ENCODE measurements at places on chromosomes 7 and 10.

DNA sequence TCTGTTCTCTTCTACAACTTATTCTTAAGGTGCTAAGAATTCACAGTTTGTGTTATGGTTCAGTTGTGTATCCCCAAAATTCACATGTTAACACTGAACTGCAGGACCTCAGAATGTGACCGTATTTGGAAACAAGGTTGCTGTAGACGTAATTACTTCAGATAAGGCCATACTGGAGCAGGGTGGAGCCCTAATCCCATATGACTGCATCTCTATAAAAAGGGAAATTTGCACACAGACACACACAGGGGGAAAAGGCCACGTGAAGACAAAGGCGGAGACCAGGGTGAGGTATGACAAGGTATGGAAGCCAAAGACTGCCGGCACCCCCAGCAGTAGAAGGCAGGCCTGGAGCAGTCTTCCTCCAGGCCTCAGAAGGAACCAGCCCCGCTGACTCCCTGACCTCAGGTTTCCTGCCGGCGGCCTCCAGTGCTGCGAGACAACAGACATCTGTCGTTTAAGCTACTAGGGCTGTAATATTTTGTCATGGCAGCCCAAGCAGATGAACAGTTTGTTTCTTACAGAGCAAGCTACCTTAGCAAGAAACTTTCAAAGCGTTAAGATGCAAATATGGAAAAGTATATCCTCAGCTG lies 98.7 kb downstream of the PROSER2 start:
- no peak for DNase-seq

- no peak for DNase-seq
Measured at GRCh38 chr7:106465704-106466468, 181.1 kb upstream of the NAMPT start.

DNA sequence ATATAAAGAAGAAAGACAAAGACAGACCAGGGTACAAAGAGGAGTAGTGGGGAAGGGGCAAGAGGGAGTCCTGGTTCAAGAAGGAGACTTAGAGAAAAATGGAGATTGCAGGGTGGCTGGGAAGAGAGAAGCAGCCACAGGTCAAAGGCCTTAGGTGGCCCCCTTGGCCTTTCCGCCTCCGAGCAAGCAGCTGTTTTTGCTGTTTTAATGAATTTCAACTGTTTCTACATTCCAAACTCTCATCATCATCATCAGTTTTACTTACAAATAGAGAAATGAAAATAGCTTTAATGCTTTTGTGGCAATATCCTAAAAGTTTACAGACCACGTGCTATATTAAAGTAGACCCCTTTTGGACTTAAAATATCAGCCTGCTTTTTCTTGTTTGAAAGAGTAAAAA lies 399.7 kb downstream of the EXOC4 start:
- DNase-seq, result no peak

- DNase-seq, result no peak
Measured at GRCh38 chr10:43186150-43186549, 47.9 kb downstream of the CSGALNACT2 start.

GRCh38 chr7:46658281-46658680 lies 737.2 kb upstream of the IGFBP3 start:
- no peak for DNase-seq

DNA sequence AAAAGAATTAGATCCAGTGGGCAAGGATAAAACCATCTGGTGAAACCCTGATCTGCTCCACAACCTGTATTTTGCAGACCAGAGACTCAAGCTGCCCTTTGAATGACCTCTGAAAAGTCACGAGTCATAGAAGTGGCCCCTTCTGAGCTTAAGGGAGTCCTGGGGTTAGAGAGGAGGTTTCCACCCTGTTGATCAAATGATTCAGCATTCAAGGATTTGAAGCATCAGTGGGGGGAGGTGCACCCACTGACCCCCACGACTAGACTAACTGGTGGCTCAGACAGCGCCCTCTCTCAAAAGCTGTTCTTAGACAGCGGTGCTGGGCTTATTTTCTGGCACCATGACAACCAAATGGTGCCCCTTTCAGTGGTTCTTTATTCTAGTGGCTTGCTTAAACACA lies 44.3 kb downstream of the PLCE1 start:
- no peak for DNase-seq

- no peak for DNase-seq
Measured at GRCh38 chr10:132550366-132551092, 12.9 kb downstream of the INPP5A start.

DNA sequence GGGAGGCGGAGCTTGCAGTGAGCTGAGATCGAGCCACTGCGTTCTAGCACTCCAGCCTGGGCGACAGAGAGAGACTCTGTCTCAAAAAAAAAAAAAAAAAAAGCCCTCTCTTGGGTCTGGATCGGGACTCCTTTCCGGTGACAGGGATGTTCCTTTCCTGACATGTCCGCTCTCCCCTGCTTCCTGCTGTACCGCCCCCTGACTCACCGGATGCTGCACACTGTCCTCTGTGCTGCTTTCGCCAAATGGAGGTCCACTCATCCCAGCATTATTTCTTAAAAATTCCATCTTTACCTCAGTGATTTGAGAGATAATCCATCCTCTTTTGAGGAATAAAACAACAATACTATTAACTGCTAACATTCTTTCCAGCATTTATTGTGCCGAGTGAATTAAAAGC lies 113.8 kb upstream of the EEPD1 start:
- DNase-seq, result no peak

DNA sequence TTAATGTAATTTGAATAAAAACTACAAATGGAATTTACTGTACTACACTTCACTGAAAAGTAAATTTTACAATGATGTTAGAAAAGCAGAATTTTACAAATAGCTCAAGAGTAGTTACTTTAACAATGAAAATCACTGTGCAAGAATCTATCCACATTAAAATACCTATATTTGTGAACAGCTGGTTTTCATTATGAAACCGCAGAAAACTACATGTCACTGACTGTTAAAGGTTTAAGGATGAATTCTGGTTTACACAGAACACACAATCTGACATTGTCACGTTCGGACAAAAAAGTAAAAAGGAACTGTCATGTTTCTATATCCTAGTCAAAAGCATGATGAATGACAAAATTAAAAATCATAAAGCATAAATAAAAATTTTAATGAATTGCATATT lies 415.3 kb upstream of the PRKCQ start:
- no peak for DNase-seq

GRCh38 chr7:12127455-12127854 lies 83.6 kb upstream of the TMEM106B start:
- no peak for DNase-seq

- DNase-seq, result no peak
Measured at GRCh38 chr10:14385596-14386593, 55.2 kb upstream of the FRMD4A start.

DNA sequence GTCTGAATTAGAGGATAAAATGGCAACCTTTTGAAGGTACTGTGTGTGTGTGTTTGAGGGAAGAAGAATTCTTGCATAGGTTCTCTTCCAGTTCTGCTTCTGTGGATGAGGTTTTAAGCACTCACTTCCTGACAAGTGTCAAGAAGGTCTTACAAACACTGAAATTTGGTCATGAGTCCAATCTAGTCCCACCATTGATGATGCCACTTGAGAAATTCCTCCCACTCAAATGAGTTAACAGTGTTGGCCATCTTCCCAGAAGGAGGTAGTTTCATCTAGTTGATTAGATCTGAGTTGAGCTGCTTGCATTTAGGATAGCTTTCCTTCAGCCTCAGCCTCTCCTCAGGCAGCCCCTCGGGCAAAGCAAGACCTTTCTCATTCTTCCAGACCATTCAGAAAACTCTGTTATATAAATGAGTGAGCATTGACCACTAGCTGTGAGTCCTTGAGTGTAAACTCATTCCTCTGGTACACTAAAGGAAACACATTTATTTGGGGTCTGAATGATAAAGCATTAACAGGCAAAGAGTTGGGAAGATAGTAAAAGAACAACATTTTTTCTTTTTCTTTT lies 189.5 kb downstream of the TRIL start:
- DNase-seq, result no peak

DNA sequence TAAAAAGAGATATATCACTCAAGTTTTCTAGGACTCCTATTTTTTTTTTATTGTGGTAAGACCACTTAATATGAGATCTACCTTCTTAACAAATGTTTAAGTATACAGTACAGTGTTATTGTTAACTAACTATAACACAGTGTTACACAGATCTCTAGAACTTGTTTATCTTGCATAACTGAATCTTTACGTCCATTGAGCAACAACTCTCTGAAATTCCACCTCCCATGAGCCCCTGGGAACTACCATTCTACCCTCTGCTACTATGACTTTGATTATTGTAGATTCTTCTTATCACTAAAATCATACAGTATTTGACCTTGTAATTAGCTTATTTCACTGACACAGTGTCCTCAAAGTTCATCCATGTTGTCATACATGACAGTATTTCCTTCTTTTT lies 22.5 kb upstream of the REEP3 start:
- no peak for DNase-seq

GRCh38 chr7:156751319-156751718 lies 110.7 kb downstream of the RNF32 start:
- DNase-seq, result no peak

DNA sequence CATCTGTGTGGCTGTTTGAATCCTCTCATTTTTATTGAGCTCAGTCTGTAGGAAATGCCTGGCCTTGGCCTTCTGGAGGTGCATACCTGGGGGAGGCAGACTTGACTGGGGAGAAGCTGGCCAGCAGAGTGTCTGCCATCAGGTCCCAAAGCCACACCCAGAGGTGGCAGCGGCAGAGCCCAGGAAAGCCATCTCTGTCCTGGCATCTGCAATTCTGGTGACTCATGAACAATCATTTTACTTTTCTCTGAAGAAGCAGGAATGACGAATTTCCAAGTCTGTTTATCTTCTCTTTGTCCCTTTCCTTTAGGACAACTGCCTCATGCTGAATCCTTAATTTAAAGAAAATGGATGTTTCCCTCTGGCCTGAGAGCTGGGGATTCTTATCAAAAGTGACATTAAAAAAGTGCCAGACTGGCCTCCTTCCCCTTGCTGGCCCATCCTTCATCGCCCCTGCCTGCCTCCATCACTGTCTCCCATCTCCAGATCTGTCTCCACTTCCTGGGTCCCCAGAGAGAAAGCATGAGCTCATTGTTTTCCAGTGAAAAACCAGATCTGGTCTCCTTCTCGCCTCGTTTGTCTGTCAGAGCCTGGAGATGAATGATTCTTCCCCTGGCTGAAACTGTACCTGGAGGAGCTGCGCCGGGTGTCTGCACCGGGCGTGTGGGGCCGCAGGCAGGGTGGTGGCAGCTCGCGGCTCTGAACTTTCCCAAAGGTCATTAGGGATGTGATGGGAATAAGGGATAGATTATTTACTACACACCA lies 124.5 kb downstream of the TMEM178B start:
- no peak for DNase-seq

DNA sequence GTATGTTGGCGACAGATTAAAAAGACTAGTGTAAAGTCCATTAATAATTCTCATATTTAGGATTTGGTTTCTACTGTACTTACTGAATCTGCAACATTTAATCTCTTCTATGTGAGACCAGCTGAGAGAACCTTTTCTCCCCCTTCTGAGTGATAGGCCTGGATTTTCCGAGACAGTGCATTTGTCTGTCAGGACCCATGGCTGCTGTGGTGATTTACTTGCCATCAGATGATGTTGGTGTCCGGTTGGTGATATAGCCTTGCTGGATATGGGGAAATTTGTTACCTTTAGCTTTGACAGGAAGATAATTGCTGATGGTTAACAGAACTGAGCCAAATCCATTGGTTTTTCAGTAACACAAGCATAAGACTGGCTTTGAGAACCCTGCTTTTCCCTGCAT lies 517.2 kb downstream of the LRMDA start:
- DNase-seq, result no peak

GRCh38 chr7:131681961-131682360 lies 125.5 kb upstream of the PODXL start:
- DNase-seq, result no peak

- DNase-seq, result no peak
Measured at GRCh38 chr10:110730345-110731050, 86.4 kb downstream of the RBM20 start.

DNA sequence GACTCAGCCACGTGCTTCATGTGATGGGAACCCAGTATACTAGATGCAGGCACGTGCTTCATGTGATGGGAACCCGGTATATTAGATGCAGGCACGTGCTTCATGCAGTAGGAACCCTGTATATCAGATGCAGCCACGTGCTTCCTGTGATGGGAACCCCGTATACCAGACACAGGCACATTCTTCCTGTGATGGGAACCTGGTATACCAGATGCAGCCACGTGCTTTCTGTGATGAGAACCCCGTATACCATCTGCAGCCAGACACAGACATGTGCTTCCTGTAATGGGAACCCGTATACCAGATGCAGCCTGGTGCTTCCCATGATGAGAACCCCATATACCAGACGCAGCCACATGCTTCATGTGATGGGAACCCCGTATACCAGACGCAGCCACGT lies 44.0 kb downstream of the MGMT start:
- no peak for DNase-seq

DNA sequence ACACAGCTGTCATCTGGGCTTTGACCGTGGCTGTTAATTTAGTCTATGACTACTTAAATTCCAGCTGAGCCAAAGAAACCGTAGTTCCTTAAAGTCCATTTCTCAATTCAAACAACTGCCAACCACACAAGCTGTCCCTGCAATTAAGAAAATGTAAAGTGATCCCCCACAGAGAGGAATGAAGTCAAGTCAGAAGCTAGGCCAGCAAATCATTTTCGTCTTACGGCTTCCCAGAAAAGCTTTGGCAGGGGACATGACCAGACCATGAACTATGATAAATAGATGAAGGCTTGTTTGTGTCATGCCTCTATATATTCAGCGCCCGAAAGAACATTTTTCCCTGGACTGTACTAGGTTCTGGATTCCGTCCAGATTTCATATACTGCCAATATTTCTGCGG lies 54.6 kb downstream of the HACD1 start:
- no peak for DNase-seq

DNA sequence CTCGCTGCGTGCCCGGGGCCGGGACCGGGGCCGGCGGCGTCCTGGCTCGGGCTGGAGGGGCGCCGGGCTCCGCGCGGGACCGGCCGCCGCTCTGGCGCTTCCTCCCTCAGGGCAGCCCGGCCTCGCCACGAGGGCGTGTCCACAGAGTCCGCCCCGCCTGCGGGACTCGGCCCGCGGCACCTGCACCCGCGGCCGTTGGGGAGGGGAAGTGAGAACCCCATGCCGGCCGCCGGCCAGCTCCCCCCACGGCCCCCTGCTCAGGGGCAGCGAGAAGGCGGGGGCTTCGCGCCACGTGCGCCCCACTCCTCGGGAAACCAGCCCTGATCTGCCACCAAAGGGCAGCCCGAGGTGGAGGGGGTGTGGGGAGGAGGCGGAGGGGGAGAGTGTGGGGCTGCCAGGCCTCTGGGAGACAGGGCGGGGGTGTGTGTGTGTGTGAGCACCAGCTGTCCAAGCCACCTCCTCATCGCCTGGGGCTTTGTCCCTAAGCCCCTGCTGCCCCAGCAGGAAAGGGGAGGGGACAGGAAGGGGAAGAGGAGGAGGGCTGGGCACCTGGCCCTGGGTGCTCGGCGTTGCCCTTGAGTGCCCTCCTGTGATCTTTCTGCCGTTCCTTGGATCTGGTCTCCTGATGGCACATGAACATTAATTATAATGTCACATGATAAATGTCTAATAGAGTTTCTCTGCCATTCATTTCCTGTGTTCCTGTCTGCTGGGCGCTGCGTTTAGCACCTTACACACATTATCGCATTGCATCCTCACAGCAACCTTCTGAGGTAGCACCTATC lies at the start of gene PIK3AP1:
PIK3AP1 (minus strand) TSS at position 93 of the 785 bp plus-strand sequence. CDS start 120 bp downstream, outside the sequence.
- peak; percentile 19 for DNase-seq

GRCh38 chr7:44980393-44981034 lies 1.7 kb upstream of the MYO1G start:
- no peak for DNase-seq

- DNase-seq, result no peak
Measured at GRCh38 chr7:135943134-135943879, 33.9 kb downstream of the MTPN start.

GRCh38 chr10:10993785-10994184 lies 23.9 kb upstream of the CELF2 start:
- no peak for DNase-seq

GRCh38 chr10:101466016-101466912 lies 112.3 kb downstream of the BTRC start:
- no peak for DNase-seq

Data from stimulated activated CD8-positive, alpha-beta memory T cell treated with anti-CD3 and anti-CD28 coated beads, Interleukin-2, amount 100 ng/mL, for 1 hour (primary cell).